Mesothelial cell of epicardium (in vitro differentiated cells): ENCODE measurements at places on chromosomes 3 and 15. TPM values are rescaled to one million over a fixed set of nuclear protein-coding genes. Genes with fewer than 3 reads are reported as not detected.

DNA sequence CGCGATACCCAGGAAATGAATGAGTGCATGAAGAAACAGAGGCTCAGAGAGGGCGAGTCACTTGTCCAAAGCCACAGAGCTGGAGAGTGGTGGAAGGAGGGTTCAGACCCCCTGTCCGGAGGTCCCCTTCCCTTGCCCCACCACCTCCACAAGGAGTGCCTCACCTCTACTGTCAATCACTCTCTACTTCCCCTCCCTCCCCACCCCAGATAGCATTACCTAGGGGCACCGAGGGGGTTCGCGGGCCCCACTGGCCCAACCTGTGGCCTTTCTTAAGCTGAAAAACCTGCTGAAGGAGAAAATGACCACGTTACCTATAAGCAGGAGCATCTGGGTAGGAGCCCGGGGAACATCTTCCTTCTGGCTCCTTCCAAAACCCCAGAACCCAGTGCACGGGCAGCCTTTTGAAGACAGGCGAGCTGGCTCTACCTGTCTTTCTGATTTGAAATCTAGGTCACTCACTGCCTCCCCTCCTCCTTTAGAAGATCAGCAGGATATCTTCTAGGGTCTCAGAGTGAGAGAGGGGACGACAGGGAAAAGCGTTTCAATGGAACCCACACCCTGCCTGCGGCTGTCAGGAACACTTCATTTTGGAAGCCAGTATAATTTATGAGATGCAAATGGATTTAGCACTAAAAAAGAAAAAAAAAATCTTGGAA is 89.9 kb upstream of the MEF2A start:
- H3K27ac ChIP-seq = no peak overlapping the region
- H3K4me1 ChIP-seq = peaks cover 18% of the 10 kb centered on the region
- no peak overlapping the region for H3K4me3 ChIP-seq
- DNase-seq = no peak
- no peaks in the 10 kb centered on the region for H3K36me3 ChIP-seq

DNA sequence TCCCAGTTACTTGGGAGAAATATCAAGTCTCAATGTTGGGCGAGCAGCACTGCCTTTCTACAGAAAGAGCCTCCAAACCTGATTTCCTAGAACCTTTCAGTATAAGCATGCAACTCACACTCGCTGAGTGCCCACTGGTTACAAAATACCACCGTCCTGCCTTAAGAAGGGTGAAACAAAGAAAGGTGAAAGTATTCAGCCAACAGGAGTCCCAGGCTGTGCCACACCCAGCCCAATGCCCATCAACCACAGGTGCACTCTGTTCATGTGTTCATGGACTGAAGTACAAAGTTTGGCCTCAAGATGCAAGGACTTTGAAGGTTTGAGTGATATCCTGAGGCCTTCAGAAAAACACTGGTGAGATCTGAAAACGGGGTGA is 34.0 kb downstream of the IL17RD start:
- H3K27ac ChIP-seq = no peak overlapping the region
- no peaks in the 10 kb centered on the region for H3K36me3 ChIP-seq
- no peak for DNase-seq
- H3K4me3 ChIP-seq = no peak overlapping the region

DNA sequence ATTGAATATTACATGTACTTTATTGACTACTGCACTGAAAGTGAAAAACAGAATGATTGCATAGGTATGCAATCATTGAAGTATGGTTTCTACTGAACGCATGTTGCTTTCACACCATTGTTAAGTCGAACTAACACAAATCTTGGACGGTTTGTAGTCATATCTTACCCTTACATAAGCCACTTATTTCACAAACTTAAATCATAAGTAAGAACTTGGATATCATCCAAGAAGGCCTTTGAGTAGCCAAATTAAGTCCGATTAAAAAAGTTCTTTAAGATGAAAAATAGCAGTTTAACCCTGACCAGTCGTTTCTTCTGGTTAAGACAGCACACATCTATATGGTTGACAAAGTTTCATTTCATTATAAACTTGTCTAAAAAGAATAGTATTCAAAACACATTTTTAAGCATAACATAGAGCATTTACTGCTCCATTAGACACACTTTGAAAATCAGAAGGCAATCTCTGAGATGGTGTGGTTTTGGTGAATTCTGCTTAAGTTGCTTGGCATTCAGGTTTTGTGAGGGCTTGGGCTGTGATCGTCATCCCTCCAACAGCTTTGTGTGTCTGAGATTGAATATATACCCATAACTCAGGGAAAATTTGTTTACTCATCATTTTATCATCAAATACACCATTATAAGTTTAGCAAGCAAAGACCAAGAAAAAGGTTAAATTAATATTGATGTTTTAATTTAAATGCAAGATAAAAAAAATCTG is 92.2 kb downstream of the NFKBIZ start:
- DNase-seq = no peak
- no peaks in the 10 kb centered on the region for H3K27me3 ChIP-seq
- no peaks in the 10 kb centered on the region for H3K36me3 ChIP-seq
- peaks cover 14% of the 10 kb centered on the region for H3K4me1 ChIP-seq
- no peak overlapping the region for H3K4me3 ChIP-seq

DNA sequence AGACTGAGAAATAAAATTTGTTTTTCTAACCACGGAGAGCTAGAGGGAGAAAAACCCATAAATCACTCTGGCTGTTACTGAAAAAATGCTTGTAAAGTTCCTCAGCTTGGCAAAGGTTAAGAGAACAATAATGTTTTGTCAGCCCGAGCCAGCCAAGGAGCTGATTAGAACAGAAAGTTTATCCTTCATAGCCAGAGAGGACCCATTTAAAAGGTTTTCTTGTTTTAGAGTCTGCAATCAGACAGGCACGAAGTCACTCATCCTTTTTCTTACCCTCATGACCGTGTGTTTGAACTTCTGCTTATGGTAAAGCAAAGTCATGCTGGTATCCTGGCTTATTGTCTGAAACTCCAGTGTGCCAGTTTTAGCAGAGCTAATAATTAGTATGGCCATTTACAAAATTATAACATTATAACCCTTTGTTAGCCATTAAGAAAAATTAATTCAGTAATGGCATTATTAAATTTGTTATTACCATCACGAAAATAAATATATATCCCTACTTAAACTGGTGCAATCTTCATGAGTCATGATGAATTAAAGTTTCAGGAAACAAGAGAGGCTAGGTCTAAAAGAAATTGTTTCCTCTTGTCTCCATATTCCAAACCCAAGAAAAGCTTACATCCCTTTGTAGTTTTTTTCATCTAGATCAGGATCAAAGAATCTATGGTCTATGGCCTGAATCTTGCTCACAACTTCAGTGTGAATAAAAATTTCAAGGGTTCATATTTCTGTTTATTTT is 13.5 kb upstream of the STXBP5L start:
- H3K27ac ChIP-seq = no peak overlapping the region
- no peak for DNase-seq

DNA sequence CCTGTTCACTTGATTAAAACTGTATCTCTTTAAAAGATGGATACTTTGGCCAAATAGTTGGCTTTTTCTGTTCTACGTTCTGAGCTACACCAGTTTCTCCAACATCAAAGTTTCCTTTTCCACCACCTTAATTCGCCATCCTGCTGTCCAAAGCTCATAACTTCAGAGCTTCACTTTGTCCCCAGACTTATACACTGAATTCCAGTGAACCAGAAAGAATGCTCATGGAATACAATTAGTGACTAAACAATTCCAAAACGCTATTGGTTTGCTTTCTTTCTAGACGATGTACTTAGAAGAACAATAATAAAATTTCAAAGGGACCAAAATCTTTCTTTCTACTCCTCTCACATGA is 23.2 kb downstream of the GPR15 start:
- no peak overlapping the region for H3K27ac ChIP-seq
- H3K27me3 ChIP-seq = peaks cover 31% of the 10 kb centered on the region
- no peak for DNase-seq
- no peak overlapping the region for H3K4me3 ChIP-seq

DNA sequence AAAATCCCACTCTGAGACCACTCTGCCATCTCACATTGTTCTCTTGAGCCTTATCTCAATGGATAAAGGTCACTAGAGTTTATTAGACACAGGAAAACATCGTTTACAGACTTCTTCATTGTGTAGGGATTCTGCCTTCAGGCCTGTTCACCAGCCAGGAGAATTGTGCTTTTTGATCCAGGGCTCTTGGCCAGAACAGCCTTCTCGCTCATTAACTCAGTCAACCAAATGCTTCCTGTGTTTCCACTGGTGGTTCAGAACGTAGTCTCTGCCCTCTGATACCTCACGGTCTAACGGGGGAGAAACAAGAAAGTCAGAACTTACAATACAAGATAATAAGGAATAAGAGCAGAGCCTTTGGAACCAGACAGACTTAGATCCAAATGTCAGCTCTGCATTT is 54.2 kb upstream of the TSEN2 start:
- DNase-seq = no peak
- no peaks in the 10 kb centered on the region for H3K27me3 ChIP-seq
- peaks cover 52% of the 10 kb centered on the region for H3K4me1 ChIP-seq
- H3K27ac ChIP-seq = no peak overlapping the region
- H3K36me3 ChIP-seq = peaks cover 10% of the 10 kb centered on the region

GRCh38 chr3:186705882-186706780 is 11.0 kb upstream of the KNG1 start:
- H3K4me1 ChIP-seq = peaks cover 4% of the 10 kb centered on the region
- peaks cover 28% of the 10 kb centered on the region for H3K27me3 ChIP-seq
- DNase-seq = no peak
- no peak overlapping the region for H3K27ac ChIP-seq
- H3K36me3 ChIP-seq = no peaks in the 10 kb centered on the region
- no peak overlapping the region for H3K4me3 ChIP-seq

DNA sequence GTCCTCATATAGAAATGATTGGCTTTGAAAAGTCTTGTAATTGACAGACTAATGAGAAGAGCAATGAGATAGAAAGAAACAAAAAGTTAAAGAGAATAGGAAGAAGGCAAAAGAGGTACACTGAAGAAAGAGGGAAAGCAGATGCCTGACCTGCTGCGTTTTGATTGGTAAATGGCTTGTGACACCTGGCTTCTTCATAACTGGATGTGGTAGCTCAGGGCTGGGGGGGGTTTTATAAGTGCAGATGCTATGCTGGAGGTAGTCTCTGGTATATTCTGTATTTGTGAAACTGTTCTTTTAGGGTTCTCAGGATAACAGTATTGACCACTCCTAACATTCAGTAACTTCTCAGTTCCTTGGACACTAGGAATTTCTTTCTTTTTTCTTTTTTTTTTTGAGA is 1.4 kb downstream of the STARD9 start:
- H3K4me1 ChIP-seq = peaks cover 19% of the 10 kb centered on the region
- H3K27ac ChIP-seq = no peak overlapping the region
- H3K36me3 ChIP-seq = no peaks in the 10 kb centered on the region
- peak overlapping the region; percentile 87 for H3K4me3 ChIP-seq
- no peak for DNase-seq

GRCh38 chr3:38459499-38460048 is 5.9 kb downstream of the ACVR2B start:
- H3K27me3 ChIP-seq = no peaks in the 10 kb centered on the region
- no peak for DNase-seq
- H3K4me1 ChIP-seq = peaks cover 49% of the 10 kb centered on the region
- H3K36me3 ChIP-seq = peaks cover 15% of the 10 kb centered on the region

DNA sequence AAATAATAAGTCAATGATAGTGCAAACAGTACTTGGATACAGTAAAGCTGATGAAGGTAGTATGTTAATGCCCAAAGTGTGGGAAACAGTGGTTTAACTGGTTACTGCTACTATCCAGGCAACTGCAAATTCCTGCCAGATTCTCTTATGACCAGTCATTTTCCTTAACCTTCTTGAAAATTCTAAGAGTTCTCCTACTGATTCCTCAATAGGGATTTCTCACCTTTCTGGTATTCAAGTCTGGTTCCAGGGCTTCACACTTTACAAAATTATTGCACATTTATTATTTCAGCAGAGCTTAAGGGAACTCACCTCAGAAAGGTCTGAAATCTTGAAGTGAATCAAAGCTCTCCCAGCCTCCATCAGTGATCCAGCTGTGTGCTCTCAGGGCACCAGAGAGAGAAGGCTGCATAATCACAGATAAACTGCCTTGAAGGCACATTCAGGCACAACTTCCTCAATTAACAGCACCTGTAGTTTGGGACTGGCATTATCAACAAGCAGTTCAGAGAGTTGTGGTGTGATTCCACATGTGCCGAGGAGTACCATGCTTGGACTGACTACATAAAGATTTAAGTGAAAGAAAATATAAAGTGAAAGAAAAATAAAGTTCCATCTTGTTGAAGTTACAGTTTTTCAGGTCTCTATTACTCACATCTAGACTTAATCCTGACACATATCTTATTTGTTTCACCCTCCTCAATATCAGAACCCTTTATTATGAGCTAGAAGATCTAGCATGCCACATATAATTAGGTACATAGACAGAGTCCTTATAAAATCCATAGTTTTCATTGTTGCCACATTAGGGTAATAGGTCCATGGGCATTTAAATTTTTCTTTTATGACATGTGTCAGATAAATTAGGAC is 59.5 kb upstream of the TIPARP start:
- no peak overlapping the region for H3K27ac ChIP-seq
- no peaks in the 10 kb centered on the region for H3K36me3 ChIP-seq
- no peaks in the 10 kb centered on the region for H3K27me3 ChIP-seq
- no peak for DNase-seq

GRCh38 chr15:97790180-97790579 is 170.3 kb upstream of the ARRDC4 start:
- no peak overlapping the region for H3K27ac ChIP-seq
- DNase-seq = no peak
- H3K27me3 ChIP-seq = peaks cover 48% of the 10 kb centered on the region
- H3K36me3 ChIP-seq = no peaks in the 10 kb centered on the region
- no peak overlapping the region for H3K4me3 ChIP-seq

DNA sequence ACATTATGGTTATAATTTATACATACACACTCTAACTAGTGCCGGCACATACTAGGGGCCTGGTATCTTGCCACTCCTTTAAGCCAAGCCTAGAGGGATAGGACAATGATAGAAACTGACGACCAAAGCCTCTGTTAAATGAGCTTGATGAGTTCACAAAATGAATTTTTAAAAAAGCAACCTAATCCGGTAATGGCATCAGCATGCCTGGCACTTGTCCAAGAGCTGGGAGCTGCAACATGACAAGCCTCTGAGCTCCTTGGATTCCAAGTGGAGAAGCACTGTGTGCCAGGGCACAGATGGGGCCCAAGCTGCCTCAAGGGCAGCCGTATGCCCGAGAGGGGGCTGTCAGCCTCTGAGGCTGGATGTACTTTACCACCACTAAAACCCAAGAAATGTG is 9.7 kb downstream of the ETV5 start:
- H3K36me3 ChIP-seq = peaks cover 2% of the 10 kb centered on the region
- DNase-seq = peak; percentile 47
- peaks cover 68% of the 10 kb centered on the region for H3K4me1 ChIP-seq
- H3K27me3 ChIP-seq = peaks cover 23% of the 10 kb centered on the region
- H3K27ac ChIP-seq = peak overlapping the region; percentile 72

Gene MST1R
- 3.8 to 7.0 TPM (median 4.3 TPM) in 3 replicates for total RNA-seq

Gene PTX3
- total RNA-seq = 35.6 to 44.1 TPM (median 39.9 TPM) in 3 replicates

Gene CNTN3
- total RNA-seq = 1.5 to 2.5 TPM (median 1.6 TPM) in 3 replicates

Gene PRTG
- total RNA-seq = 14.2 to 17.5 TPM (median 16.9 TPM) in 3 replicates

Gene REC114
- not detected in 3 replicates for total RNA-seq

Gene RAMAC
- total RNA-seq = 30.7 to 33.0 TPM (median 32.2 TPM) in 3 replicates

Gene CYP11A1
- 5.2 to 7.0 TPM (median 5.3 TPM) in 3 replicates for total RNA-seq

Gene GABRA5
- total RNA-seq = 0.11 to 0.49 TPM (median 0.45 TPM) in 3 replicates

Gene CCR8
- total RNA-seq = not detected in 3 replicates

Gene CFAP100
- not detected in 3 replicates for total RNA-seq

Gene ARID3B
- total RNA-seq = 18.0 to 22.1 TPM (median 19.6 TPM) in 3 replicates

Gene FBN1
- 60.3 to 67.9 TPM (median 62.6 TPM) in 3 replicates for total RNA-seq
